ENCODE measurements at places on chromosomes 2 and 18.

DNA sequence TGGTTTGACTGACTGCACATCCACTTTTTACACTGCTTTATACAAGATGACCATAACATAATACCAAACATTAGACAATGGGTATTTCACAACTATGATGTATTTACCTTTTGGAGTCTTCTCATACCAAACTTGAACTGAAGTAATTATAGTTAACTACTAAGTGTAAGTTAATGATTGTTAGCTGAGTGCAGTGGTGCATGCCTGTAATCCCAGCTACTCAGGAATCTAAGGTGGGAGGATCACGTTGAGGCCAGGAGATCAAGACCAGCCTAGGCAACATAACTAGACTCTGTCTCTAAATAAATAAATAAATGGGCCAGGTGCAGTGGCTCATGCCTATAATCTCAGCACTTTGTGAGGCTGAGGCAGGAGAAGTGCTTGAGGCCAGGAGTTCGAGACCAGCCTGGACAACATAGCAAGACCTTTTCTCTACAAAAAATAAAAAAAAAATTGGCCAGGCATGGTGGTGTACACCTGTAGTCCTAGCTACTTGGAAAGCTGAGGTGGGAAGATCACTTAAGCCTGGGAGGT lies 44.9 kb upstream of the ORC2 start:
- H3K4me3 ChIP-seq: no peak overlapping the region
- peaks cover 59% of the 10 kb centered on the region for H3K36me3 ChIP-seq
- H3K27ac ChIP-seq: no peak overlapping the region
- no peaks in the 10 kb centered on the region for H3K4me1 ChIP-seq

GRCh38 chr2:222301053-222301795 lies 2.4 kb upstream of the PAX3 start:
- no peak overlapping the region for H3K4me3 ChIP-seq
- H3K36me3 ChIP-seq: no peaks in the 10 kb centered on the region
- no peak overlapping the region for H3K27ac ChIP-seq
- peaks cover 45% of the 10 kb centered on the region for H3K4me1 ChIP-seq
- peaks cover 99% of the 10 kb centered on the region for H3K27me3 ChIP-seq
- no peak for DNase-seq

- H3K27me3 ChIP-seq: peaks cover 48% of the 10 kb centered on the region
- peaks cover 10% of the 10 kb centered on the region for H3K4me1 ChIP-seq
- no peaks in the 10 kb centered on the region for H3K36me3 ChIP-seq
- H3K4me3 ChIP-seq: no peak overlapping the region
Observed at GRCh38 chr2:9033385-9034168, 30.1 kb upstream of the MBOAT2 start.

DNA sequence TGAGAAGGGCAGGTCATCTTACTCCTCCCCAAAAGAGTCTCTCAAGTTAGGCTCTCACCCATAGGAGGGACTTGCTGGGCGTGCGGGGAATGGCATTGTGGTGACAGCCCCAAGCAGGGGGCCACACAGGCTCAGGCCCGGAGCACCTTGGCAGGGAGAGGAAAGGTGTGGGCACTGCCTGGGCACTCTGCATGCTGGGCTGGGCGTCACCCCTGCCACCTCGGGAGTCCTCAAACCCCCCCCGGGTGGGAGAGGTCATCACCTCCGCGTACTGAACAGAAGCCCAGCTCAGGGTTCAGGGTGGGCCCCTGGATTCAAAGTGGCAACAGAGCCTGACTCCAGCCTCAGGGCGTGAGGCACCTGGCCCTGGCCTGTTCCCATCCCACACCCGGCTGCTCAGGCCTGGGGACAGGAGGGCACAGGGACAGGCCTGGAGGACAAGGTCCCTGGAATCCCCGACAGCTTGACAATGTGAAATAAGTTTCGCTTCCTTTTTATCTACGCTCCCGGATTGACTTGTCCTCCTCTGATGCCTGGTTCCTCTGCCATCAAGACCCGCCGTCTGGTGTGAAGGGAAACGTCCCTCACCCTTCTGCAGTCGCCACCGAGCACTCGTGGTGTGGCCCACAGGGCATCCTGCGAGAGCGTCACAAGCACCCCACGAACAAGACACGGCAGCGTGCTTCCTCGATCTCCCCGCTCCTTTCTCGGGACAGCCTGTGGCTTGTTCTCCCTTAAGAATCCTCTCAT lies 97.8 kb downstream of the HDAC4 start:
- peaks cover 61% of the 10 kb centered on the region for H3K4me1 ChIP-seq
- DNase-seq: no peak
- peaks cover 12% of the 10 kb centered on the region for H3K36me3 ChIP-seq
- peak overlapping the region; percentile 27 for H3K27ac ChIP-seq

GRCh38 chr2:40249577-40249976 lies 202.3 kb downstream of the SLC8A1 start:
- DNase-seq: no peak
- H3K4me1 ChIP-seq: no peaks in the 10 kb centered on the region
- no peaks in the 10 kb centered on the region for H3K36me3 ChIP-seq
- H3K27me3 ChIP-seq: no peaks in the 10 kb centered on the region
- H3K27ac ChIP-seq: no peak overlapping the region

GRCh38 chr18:80228051-80228848 lies 19.1 kb downstream of the PARD6G start:
- H3K27ac ChIP-seq: no peak overlapping the region
- DNase-seq: no peak
- H3K27me3 ChIP-seq: peaks cover 32% of the 10 kb centered on the region
- peaks cover 2% of the 10 kb centered on the region for H3K4me1 ChIP-seq

- no peak for DNase-seq
- no peak overlapping the region for H3K27ac ChIP-seq
- H3K4me1 ChIP-seq: peaks cover 13% of the 10 kb centered on the region
- H3K4me3 ChIP-seq: no peak overlapping the region
- H3K27me3 ChIP-seq: no peaks in the 10 kb centered on the region
Observed at GRCh38 chr18:59876310-59876626, 23.5 kb upstream of the PMAIP1 start.

- H3K4me1 ChIP-seq: peaks cover 4% of the 10 kb centered on the region
- no peaks in the 10 kb centered on the region for H3K27me3 ChIP-seq
- no peak for DNase-seq
- no peak overlapping the region for H3K4me3 ChIP-seq
- H3K27ac ChIP-seq: no peak overlapping the region
Observed at GRCh38 chr2:186611526-186611925, 21.7 kb downstream of the ITGAV start.

GRCh38 chr2:103959174-103960128 lies 894.5 kb upstream of the POU3F3 start:
- H3K36me3 ChIP-seq: no peaks in the 10 kb centered on the region
- H3K4me3 ChIP-seq: no peak overlapping the region
- no peak for DNase-seq
- H3K27me3 ChIP-seq: no peaks in the 10 kb centered on the region
- H3K4me1 ChIP-seq: no peaks in the 10 kb centered on the region

DNA sequence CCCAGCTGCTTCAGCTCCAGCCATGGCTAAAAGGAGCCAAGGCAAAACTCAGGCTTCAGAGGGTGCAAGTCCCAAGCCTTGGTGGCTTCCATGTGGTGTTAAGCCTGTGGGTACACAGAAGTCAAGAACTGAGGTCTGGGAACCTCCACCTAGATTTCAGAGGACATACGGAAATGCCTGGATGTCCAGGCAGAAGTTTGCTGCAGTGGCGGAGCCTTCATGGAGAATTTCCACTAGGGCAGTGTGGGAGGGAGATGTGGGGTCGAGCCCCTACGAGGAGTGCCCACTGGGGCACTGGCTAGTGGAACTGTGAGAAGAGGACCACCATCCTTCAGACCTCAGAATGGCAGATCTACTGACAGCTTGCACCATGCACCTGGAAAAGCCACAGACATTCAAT lies 76.1 kb upstream of the KCTD1 start:
- H3K27me3 ChIP-seq: peaks cover 10% of the 10 kb centered on the region
- no peak for DNase-seq
- H3K4me3 ChIP-seq: no peak overlapping the region
- H3K36me3 ChIP-seq: no peaks in the 10 kb centered on the region
- no peaks in the 10 kb centered on the region for H3K4me1 ChIP-seq

DNA sequence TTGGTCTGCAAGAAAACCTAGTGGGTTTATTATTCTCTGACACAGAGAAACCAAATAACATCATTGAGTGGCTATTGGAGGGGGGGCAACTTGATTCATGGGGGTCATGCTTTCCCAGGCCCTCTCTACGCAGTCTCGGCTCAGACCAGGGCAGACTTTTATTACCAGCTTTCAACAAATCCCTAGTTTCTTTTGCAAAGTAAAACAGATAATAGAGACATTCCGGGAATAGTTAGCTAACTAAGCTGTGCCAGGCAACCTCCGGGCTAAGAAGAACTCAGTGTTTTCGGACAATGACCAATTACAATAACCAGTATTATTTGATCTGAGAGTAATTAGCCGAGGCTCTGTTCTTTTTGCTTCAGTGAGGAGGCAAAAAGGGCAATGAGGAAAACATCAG lies 66.3 kb downstream of the CDK15 start:
- peaks cover 14% of the 10 kb centered on the region for H3K27me3 ChIP-seq
- DNase-seq: no peak
- no peaks in the 10 kb centered on the region for H3K4me1 ChIP-seq
- H3K4me3 ChIP-seq: no peak overlapping the region

DNA sequence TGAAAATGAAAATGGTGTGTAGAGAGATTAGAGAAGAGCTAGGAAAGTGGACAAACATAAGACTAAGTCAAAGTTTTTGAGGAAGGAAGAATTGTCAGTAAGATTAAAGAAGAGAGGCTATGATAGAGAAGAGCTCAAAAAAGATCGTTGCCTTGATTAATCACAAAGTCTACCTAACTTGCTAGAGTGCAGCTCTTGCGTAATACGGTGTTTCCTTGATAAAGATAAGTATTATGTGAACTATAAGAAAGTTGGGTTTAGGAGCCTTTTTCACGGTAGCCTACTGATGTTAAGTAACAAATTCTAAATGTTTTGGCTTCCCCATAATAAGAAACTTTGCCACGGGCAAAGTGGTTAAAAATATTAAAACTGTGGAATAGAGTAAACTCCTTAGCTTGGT lies 226.4 kb upstream of the NRXN1 start:
- no peaks in the 10 kb centered on the region for H3K27me3 ChIP-seq
- no peaks in the 10 kb centered on the region for H3K4me1 ChIP-seq
- DNase-seq: no peak
- H3K36me3 ChIP-seq: no peaks in the 10 kb centered on the region
- H3K27ac ChIP-seq: no peak overlapping the region

- no peak for DNase-seq
- no peak overlapping the region for H3K27ac ChIP-seq
- no peaks in the 10 kb centered on the region for H3K36me3 ChIP-seq
- H3K4me1 ChIP-seq: peaks cover 15% of the 10 kb centered on the region
- peaks cover 9% of the 10 kb centered on the region for H3K27me3 ChIP-seq
- H3K4me3 ChIP-seq: no peak overlapping the region
Observed at GRCh38 chr2:143805666-143806065, 676.4 kb downstream of the ARHGAP15 start.

DNA sequence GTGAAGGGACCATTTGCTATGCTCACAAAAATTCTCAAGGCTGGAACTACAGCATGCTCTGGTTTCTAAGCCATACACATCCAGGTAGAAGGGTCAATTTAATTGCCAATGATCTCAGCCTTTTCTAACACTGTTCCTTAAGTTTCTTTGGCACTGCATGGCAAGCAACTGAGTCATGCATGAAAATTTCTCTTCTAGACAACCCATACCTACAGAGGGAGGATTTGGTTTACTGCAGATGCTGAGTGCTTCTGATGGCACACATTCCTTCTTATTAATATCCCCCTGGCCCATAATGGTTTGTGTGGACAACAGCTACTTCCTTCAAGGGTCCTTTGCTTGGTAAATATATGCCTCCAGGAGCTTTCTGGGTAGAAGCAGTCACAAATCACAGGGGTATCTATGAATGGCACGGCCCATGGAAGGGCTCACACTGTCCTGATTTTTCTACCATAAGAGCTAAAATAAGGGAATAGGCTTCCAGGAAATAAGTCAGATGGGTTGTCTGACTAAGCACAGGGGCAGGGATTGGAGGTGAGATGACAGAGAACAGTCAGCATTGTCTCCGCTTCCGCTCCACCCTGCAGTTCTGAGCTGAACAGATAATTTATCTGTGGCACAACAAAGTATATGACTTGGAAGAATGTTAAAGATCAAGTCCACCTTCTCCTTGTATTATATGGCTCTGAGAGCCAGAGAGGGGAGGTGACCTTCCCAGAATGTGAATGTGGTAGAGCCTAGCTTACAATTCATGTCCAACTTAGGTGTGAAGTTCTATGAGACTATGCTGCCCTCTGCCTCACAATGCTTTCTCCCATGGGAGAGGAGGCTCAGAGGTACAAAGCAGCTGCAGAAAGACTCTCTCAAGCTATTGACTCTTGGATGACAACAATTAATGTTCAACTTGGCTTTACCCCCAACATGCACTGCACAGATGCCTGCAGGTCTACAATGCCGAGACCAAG lies 199.2 kb upstream of the TNP1 start:
- H3K27ac ChIP-seq: no peak overlapping the region
- no peaks in the 10 kb centered on the region for H3K36me3 ChIP-seq
- H3K4me1 ChIP-seq: no peaks in the 10 kb centered on the region
- H3K4me3 ChIP-seq: no peak overlapping the region

- H3K27me3 ChIP-seq: no peaks in the 10 kb centered on the region
- DNase-seq: no peak
- H3K36me3 ChIP-seq: peaks cover 8% of the 10 kb centered on the region
- no peak overlapping the region for H3K27ac ChIP-seq
- H3K4me3 ChIP-seq: no peak overlapping the region
Observed at GRCh38 chr2:48274040-48274439, 255.9 kb upstream of the STON1 start.

All from activated T-cell treated with anti-CD3 and anti-CD28 coated beads, Interleukin-2, amount 50 U/mL, for 24 hours (primary cell).